Mucosa of descending colon (tissue), 3 donors: ENCODE measurements at places on chromosomes 3 and 15. TPM values are rescaled to one million over a fixed set of nuclear protein-coding genes. Genes with fewer than 3 reads are reported as not detected.

The WWTR1 gene
- total RNA-seq = 217 TPM

The MAGEF1 gene
- 30.2 TPM for total RNA-seq

The FRMD5 gene
- total RNA-seq = 2.3 TPM

The TFG gene
- 82.0 TPM for total RNA-seq

The MB21D2 gene
- 1.9 TPM for total RNA-seq

The NT5DC2 gene
- 17.2 TPM for total RNA-seq

The ZPLD1 gene
- not detected for total RNA-seq

The PAQR5 gene
- 82.6 TPM for total RNA-seq

The LRRIQ4 gene
- 0.22 TPM for total RNA-seq

The EFCC1 gene
- total RNA-seq = 1.8 TPM

The NDUFB4 gene
- total RNA-seq = 182 TPM

The FAM227B gene
- 7.6 TPM for total RNA-seq

The GOLGA6A gene
- total RNA-seq = not detected

The SMAD6 gene
- total RNA-seq = 18.5 TPM

The GP5 gene
- total RNA-seq = 0.19 TPM

The SLC22A14 gene
- total RNA-seq = 0.12 TPM

The GABRB3 gene
- total RNA-seq = 0.52 TPM

The JAGN1 gene
- 41.5 TPM for total RNA-seq
